ENCODE measurements at places on chromosomes 7 and 10.

- DNase-seq = no peak
Observed at GRCh38 chr7:79653136-79653631, 199.7 kb upstream of the MAGI2 start.

DNA sequence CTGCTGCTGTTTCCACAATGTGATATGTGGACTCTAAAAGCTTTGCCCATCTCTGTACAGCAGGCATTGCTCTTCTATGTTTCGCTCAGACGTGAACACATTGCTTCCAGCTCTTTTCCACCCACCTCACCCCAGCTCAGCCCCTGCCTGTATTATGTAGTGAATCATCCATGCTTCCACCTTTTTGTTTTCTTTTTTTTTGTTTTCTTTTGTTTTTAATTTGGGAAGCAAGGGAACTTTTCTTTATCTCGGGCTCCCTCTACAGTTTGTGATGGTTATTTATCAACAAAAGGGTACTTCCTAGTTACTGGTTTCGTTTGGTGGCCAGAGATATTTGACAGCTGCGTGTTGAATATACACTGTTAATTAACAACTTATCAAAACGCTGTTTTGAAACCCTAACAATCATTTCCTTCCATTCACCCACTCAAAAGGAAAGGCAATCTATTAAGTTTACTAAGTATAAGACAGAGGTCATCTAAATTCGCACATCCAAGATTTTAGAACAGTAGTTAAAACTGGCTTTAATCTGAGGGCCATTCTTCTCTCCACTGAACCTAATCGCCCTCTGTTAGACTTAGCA lies 127.9 kb upstream of the STK17A start:
- peak; percentile 54 for DNase-seq

DNA sequence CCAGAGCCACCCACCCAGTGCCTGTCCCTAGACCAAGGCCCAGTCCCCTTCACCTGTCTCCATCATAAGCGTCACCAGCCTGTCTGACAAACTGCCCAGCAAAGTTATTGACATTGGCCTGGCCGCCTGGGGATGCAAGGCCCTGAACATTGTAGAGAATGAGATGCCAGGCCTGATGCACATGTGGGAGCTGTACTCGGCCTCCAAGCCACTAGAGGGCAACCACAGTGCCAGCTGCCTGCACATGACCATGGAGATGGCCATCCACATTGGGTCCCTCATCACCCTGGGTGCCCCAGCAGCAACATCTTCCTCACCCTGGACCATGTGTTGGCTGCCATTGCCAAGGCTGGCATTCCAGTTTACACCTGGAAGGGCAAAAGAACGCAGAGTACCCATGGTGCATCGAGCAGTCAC lies 63.7 kb upstream of the ANTXRL start:
- DNase-seq = peak; percentile 31

DNA sequence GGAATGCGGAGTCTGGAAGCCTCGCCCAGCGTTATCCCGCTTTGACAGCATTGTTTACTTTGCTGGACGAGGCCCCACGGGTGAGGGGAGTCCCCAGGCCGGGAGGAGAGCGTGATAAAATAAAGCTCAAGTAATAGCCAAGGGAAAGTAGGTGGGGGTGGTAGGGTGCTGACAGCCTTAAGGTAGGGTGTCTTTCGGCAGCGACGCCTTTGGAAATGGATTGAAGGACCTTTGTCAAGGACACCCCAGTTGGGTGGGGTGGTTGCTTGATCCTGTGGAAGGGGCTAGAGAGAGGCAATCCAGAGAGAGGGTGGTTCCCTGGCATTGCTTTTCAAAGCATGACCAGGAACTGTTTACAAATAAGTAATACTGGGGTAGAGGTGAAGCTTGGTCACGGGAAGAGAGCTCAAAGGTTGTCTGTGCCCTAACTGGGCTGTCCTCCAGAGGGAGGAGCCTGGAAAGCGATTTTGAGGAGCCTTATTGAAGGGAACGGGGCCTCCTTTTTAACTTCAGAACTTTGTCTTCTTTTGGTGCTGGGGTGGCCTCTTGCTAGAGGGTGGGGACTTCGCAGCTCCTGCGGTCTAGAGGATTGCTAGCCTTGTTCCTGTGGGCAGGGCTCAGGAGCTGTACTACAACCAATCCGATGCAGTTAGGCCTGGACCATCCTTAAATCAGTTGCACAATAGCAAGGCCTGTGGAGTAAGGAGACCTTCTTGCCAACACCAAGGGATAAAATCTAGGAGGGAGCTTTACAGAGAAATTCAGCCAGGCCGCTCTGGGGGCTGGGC lies 1.3 kb downstream of the EIF4EBP2 start:
- DNase-seq = peak; percentile 99

DNA sequence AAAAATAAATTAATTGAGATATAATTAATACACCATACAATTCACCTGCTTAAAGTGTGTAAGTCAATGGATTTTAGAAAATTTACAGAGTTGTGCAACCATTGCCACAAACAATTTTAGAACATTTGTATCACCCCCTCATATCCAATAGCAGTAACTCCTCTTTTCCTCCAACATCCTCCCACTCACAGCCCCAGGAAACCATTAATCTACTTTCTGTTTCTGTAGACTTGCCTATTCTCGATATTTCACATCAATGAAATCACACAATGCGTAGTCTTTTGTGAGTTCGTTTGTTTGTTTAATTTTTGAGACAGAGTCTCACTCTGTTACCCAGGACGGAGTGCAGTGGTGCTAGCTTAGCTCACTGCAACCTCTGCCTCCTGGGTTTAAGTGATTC lies 13.7 kb upstream of the HERC4 start:
- DNase-seq = peak; percentile 52

GRCh38 chr10:121080281-121080891 lies 229.2 kb downstream of the WDR11 start:
- peak; percentile 57 for DNase-seq

DNA sequence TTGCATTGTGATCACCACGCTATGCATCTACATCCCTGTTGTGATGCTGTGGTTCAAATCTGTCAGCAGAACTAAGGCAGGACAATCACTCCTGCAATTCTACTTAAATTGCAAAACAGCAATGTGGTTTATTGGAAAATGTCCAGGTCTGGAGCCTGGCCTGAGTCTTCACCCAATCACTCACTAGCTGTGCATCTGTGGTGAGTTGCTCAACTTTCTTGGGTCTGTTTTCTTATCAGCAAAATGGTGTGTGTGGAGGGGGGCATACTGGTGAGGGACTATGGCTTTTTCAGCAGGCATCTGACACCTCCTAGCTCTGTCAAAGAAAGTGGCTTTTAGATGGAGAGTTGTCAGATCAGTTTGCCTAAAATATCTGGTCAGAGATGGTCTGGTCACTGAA lies 108.3 kb upstream of the FEZF1 start:
- DNase-seq = peak; percentile 18

GRCh38 chr7:116395141-116395791 lies 104.3 kb upstream of the CAV2 start:
- DNase-seq = no peak

DNA sequence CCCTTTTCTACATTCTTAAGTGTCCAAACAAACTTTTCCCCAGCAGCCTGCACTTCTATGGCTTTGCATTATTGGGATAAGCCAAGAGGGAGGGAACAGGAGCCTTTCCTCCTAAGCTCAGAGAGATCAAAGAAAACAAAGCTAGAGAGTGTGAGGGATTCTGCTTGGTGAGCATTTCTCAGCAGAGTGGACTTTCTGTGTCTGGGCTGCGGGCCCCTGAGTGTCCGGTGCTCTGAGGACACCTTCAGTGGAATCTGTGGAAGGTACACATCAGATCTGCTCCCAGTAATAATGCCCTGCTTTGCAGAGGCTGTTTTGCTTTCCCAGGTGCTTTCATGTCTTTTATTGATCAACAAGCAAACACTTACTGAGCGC lies 50.2 kb downstream of the KCNMA1 start:
- DNase-seq = no peak

GRCh38 chr10:30758338-30758737 lies 128.8 kb upstream of the LYZL2 start:
- no peak for DNase-seq

GRCh38 chr7:127920787-127921438 lies 110.3 kb downstream of the LRRC4 start:
- DNase-seq = peak; percentile 33

- DNase-seq = no peak
Observed at GRCh38 chr10:80081801-80082750, 3.6 kb downstream of the TMEM254 start.

DNA sequence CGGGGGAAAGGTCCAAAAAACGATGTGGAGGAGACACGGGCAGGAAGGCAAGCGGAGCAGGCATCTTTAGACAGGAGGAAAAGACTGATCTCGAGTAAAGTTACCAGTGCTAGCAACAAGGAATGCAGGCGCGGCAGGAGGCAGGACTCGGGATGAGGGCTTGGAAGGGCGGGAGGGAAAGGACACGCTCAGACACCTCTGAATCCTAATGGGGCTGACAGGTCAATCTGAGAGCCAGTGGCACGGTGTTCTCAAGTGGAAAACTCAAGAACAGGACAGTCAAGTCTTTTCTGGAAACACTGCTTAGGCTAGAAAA lies 155.3 kb upstream of the COBL start:
- no peak for DNase-seq

- DNase-seq = peak; percentile 39
Observed at GRCh38 chr7:17255926-17256325, 42.5 kb upstream of the AHR start.

- DNase-seq = no peak
Observed at GRCh38 chr7:138785587-138786437, 12.0 kb upstream of the TMEM213 start.

GRCh38 chr7:96005271-96005670 lies 232.9 kb downstream of the DYNC1I1 start:
- no peak for DNase-seq

GRCh38 chr10:17209302-17209701 lies 7.8 kb upstream of the TRDMT1 start:
- no peak for DNase-seq

GRCh38 chr7:65250216-65250615 lies 123.4 kb upstream of the ZNF92 start:
- DNase-seq = no peak
